ENCODE measurements at places on chromosomes 3 and 15. TPM values are rescaled to one million over a fixed set of nuclear protein-coding genes. Genes with fewer than 3 reads are reported as not detected.

- no peak overlapping the region for H3K27ac ChIP-seq
- no peaks in the 10 kb centered on the region for H3K27me3 ChIP-seq
- H3K36me3 ChIP-seq = no peaks in the 10 kb centered on the region
- no peak for DNase-seq
These were observed 891.9 kb upstream of the CADM2 start for GRCh38 chr3:84066915-84067314.

DNA sequence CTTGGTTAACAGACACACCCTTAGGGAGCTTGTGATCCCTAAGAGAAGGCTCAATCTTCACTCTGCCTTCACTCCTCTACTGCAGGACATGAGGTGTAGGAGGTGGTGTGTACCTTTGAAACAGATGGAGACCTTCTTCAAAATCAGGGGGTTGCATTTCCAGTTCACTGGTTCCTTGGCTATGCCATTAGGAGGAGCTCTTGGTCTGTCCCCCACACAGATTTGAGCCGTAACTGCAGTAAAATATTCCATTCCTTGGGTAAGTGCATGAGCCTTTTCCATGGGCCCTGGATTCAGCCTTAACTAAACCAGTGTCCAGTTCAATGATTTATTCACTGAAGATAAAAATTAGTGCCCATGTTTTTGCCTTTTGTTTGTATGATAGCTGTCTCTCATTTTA lies 144.6 kb downstream of the MCTP2 start:
- no peaks in the 10 kb centered on the region for H3K27me3 ChIP-seq
- no peak overlapping the region for H3K27ac ChIP-seq

MYZAP gene
- total RNA-seq = 0.11 TPM

- no peak overlapping the region for H3K27ac ChIP-seq
- no peak overlapping the region for H3K4me3 ChIP-seq
- no peaks in the 10 kb centered on the region for H3K36me3 ChIP-seq
- H3K4me1 ChIP-seq = peaks cover 20% of the 10 kb centered on the region
- DNase-seq = no peak
These were observed 540 bp downstream of the CCDC80 start for GRCh38 chr3:112640276-112640929.

- H3K4me3 ChIP-seq = no peak within 1 kb of the TSS
- H3K27ac ChIP-seq = no peak within 1 kb of the TSS
- H3K4me1 ChIP-seq = no peaks in the 10 kb centered on the region
- no peak for DNase-seq
These were observed at the start of gene ROBO1 for GRCh38 chr3:79767905-79768267. ROBO1 (minus strand) TSS chr3:79767998.

Data from activated CD4-positive, alpha-beta T cell treated with anti-CD3 and anti-CD28 coated beads for 36 hours (primary cell).